Retinal pigment epithelial cell (primary cell): ENCODE measurements at places on chromosomes 5 and 9.
A peak's percentile ranks its signal among the peaks of the same experiment; 100 is the strongest.

- DNase-seq, result peak; percentile 70
Measured at GRCh38 chr5:54013556-54014194, 296.7 kb downstream of the ARL15 start.

GRCh38 chr5:84383816-84384603 lies 670 bp downstream of the EDIL3 start:
- DNase-seq, result no peak

DNA sequence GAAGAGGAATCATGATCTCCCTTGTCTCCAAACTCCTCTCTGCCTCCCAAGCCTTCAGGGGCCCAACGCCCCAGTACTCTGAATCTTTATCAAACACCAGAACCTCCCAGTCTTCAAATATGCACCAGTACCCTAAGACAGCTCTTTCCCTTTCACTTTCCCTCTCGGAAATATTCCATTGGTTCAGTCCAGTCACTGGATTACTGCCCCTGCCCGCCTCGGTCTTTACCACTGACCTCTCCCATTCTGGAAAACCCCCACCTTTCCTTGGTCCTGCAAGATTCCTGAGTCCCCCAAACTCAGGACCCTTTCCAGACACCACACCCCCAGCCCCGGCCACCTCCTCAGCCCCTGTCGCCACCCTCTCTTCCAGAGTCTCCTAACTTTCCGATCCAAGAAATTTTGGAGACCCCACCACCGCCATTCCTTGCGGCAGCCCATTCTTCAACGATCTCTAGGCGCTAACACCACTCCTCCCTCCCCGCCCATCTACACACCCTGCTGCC lies 674 bp downstream of the C5orf15 start:
- no peak for DNase-seq

DNA sequence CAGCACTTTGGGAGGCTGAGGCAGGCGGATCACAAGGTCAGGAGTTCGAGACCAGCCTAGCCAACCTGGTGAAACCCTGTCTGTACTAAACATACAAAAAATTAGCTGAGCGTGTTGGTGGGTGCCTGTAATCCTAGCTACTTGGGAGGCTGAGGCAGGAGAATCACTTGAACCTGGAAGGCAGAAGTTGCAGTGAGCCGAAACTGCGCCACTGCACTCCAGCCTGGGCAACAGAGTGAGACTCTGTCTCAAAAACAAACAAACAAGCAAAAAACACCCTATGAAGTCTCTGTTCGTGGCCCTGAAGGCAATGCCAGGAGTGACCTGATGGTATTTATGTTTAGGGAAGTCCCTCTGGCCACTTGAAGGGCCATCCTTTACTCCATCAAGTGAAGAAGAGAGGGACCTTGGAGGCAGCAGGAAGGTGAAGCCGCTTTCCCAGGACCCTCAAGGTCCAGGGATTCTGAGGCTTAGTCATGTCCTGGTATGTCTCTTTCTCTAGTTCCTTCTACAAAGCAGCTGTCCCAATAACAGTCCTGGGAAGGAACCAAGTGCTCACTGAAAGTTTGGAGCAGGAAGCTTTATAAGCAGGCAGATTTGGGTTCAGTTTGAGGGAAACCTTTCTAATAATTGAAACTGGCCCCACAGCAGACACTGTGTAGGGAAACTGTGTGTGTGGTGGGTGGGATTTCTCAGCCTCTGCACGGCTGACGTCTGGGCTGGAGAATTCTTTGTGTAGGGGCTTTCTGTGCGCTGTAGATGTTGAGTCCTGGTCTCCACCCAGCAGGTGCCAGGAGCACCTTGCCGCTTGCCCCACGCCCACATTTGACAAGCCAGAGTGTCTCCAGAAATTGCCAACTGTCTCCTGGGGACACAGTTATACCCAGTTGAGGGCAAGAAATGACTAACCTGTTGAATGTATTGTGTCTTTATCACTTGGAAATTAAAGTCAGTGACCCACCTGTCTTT lies 12.5 kb downstream of the PHF2 start:
- no peak for DNase-seq

DNA sequence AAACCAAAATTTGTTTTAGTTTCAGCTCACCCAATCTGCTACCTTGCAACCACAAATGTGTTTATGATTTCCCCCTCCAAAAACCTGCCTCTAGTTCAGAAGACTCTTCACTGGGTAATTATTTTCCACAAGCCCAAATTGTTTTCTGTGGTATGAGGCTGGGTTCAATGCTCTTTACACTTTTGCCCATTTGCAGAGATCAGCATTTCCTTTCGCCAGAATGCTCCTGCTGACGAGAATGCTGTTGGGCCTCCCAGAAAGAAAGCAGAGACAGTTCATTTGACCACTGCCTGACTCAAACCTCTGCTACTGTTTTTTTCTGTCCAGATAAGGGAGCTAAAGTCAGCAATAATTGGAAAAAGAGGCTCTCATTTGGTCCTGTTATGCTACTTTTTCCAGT lies 427.3 kb downstream of the PDE4D start:
- no peak for DNase-seq
